ENCODE measurements at places on chromosomes 3 and 15. TPM values are rescaled to one million over a fixed set of nuclear protein-coding genes. Genes with fewer than 3 reads are reported as not detected.

ZSCAN29 gene
- total RNA-seq, result 40.1 TPM

FBN1 gene
- total RNA-seq, result 23.1 TPM

BSN gene
- total RNA-seq, result 11.5 TPM

PARP9 gene
- total RNA-seq, result 9.7 TPM

TICRR gene
- total RNA-seq, result 2.8 TPM

LRRC15 gene
- not detected for total RNA-seq

NMNAT3 gene
- 6.9 TPM for total RNA-seq

CNTN3 gene
- 22.4 TPM for total RNA-seq

PARP3 gene
- 4.8 TPM for total RNA-seq

DUOXA2 gene
- total RNA-seq, result not detected

CLSTN2 gene
- total RNA-seq, result 36.7 TPM

ARL8B gene
- total RNA-seq, result 112 TPM

GRM2 gene
- 12.5 TPM for total RNA-seq

ILDR1 gene
- total RNA-seq, result not detected

RUBCN gene
- 40.4 TPM for total RNA-seq

PRKCI gene
- total RNA-seq, result 89.5 TPM

SLC6A11 gene
- total RNA-seq, result 108 TPM

AADACL2 gene
- total RNA-seq, result not detected

THSD4 gene
- 4.6 TPM for total RNA-seq

TTC21A gene
- total RNA-seq, result 3.2 TPM

KLHL40 gene
- total RNA-seq, result 0.23 TPM

SNRK gene
- total RNA-seq, result 82.6 TPM
